ENCODE measurements at places on chromosomes 16 and 17.

DNA sequence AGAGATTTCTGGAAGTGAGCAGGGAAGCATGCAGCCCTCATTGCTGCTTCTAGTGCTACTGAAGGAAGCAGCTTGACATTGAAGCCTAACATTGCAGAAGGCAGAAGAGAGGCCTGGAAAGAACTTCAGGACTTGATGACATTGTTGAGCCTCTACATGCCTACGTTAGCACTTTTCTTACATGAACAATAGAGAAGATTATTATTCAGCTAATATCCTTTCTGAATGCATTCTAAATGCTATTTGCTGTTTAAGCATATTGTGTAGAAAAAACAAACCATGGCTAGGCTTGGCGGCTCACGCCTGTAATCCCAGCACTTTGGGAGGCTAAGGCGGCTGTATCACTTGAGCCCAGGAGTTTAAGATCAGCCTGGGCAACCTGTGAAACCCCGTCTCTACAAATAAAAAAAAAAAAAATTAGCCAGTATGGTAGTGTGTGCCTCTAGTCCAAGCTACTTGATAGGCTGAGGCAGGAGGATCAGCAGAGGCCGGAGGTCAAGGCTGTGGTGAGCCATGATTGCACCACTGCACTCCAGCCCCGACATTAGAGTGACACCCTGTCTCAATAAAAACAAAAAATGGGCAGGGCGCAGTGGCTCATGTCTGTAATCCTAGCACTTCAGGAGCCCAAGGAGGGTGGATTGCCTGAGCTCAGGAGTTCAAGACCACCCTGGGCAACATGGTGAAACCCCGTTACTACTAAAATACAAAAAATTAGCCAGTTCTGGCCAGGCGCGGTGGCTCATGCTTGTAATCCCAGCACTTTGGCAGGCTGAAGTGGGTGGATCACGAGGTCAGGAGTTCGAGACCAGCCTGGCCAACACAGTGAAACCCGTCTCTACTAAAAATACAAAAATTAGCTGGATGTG, 2.2 kb upstream of the AURKB start:
- no peak overlapping the region for H3K27ac ChIP-seq
- H3K36me3 ChIP-seq = peaks cover 4% of the 10 kb centered on the region
- peaks cover 13% of the 10 kb centered on the region for H3K27me3 ChIP-seq
- DNase-seq = no peak
- peaks cover 33% of the 10 kb centered on the region for H3K4me1 ChIP-seq

- no peak overlapping the region for H3K4me3 ChIP-seq
- H3K36me3 ChIP-seq = no peaks in the 10 kb centered on the region
- H3K4me1 ChIP-seq = peaks cover 37% of the 10 kb centered on the region
- no peak for DNase-seq
- no peak overlapping the region for H3K27ac ChIP-seq
These were observed 33.1 kb downstream of the NECAB2 start for GRCh38 chr16:84000989-84001642.

GRCh38 chr17:75850928-75851692, 4.0 kb downstream of the WBP2 start:
- peaks cover 16% of the 10 kb centered on the region for H3K36me3 ChIP-seq
- H3K27me3 ChIP-seq = no peaks in the 10 kb centered on the region

- no peak for DNase-seq
- H3K36me3 ChIP-seq = no peaks in the 10 kb centered on the region
- peaks cover 20% of the 10 kb centered on the region for H3K27me3 ChIP-seq
- no peak overlapping the region for H3K27ac ChIP-seq
- H3K4me3 ChIP-seq = no peak overlapping the region
These were observed 309.8 kb upstream of the N4BP1 start for GRCh38 chr16:48919791-48920190.
